ENCODE measurements at places on chromosomes 12 and 14.

DNA sequence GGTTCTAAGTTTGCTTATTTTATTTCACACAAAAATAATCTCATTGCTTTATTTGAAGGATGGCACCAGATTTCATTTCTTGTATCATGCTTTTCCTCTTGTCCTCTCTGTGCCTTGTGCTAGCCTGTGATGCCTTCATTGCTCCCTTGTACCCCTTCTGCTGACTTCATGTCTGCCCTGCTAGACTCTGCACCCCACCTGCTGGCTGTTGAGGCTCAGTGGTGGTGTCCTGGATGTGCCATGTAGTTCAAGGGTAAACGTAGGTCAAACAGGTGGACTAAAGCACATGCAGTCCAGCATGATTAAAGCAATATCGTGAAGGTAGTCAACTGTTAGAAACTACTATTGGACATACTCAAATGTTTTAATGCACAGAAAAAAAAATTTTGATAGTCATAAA, 21.6 kb downstream of the MRPS35 start:
- no peak for DNase-seq

DNA sequence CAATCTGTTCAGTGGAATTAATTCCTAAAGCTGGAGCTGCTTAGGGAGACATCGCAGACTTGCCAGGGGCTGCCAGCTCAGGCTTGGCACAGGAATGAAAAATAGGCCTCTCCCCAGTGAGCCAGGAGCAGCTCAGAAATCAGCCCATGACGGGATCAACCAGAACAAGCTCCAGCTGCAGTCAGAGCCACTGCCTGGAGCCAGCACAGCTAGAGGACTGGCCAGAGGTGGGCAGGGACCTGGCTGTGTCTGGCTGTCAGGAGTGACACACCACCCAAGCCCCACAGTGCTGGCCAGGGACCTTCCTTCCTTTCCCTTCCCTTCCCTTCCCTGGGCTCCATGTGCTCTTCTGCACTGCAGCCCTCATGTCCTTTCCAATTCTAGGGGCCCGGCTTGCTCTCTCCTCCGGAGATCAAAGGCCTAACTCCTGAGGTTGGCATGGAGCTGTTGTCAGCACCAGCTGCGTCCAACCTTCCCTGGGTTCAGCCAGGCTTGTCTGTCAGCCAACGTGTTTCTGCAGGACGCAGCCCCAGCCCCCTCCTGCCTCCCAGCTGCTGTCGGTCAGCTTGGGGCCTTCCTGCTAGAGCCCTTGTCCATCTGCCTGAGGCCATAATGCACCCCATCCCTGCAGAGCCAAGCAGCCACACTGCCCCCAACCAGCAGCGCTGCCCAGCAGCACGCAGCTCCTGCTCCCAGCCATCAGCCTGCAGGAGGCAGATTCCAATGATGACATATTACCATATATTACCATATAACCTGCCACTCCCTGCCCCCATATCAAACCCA, 149.3 kb downstream of the CALM1 start:
- DNase-seq, result peak; percentile 49

- no peak for DNase-seq
These were observed 2.1 kb downstream of the ITPK1 start for GRCh38 chr14:93113678-93114067.

DNA sequence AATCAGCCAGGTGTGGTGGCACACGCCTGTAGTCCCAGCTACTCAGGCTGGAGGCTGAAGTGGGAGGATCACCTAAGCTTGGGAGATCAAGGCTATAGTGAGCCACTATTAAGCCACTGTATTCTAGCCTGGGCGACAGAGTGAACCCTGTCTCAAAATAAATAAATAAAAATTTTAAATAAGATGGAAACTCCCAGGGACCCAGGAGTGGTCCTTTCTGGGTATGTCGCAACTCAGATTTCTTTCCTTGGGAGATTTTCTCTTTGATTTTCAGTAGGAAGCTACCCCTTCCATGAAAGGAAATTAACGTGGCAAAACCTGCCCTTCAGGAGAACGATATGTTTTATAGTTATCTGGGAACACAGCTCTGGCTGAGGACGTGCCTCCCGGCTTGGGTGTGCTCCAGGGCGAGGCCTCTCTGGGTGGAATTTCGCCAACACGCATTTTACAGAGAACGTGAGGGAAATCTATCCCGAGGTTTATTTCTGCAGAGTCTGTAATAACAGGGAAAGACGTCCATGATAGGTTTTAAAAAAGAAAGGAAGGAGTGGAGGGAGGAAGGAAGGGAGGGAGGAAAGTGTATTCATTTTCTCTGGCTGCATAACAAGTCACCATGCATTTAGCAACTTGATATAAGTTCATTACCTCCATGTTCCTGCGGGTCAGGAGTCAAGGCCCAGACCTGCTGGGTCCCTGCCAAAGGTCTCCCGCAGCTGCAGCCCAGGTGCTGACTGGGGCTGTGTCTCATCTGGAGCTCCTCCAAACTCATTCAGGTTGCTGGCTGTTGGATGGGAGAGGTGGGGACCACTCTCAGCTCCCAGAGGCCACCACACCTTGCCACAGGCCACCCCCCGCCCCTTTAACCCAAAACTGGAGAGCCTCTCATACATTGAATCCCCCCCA, 80.6 kb upstream of the GSC start:
- DNase-seq, result no peak

DNA sequence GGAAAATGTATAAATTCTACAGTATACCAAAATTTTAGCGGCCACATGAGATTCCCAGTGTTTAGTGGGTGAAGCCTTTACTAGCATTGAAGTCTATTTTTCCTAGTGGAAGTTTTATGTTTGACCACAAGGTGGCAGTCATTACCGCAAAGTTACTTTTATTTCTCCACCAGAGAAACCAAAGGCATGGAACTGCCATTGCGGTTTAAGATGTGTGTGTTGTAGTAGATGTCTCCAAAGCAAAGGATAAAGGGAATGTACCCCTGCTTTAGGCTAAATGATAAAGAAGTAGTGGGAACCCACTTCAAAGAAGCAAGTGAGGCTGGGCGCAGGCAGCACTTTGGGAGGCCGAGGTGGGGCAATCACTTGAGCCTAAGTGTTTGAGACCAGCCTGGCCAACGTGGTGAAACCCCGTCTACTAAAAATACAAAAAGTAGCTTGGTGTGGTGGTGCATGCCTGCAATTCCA, 140.5 kb downstream of the PRKCH start:
- peak; percentile 75 for DNase-seq

DNA sequence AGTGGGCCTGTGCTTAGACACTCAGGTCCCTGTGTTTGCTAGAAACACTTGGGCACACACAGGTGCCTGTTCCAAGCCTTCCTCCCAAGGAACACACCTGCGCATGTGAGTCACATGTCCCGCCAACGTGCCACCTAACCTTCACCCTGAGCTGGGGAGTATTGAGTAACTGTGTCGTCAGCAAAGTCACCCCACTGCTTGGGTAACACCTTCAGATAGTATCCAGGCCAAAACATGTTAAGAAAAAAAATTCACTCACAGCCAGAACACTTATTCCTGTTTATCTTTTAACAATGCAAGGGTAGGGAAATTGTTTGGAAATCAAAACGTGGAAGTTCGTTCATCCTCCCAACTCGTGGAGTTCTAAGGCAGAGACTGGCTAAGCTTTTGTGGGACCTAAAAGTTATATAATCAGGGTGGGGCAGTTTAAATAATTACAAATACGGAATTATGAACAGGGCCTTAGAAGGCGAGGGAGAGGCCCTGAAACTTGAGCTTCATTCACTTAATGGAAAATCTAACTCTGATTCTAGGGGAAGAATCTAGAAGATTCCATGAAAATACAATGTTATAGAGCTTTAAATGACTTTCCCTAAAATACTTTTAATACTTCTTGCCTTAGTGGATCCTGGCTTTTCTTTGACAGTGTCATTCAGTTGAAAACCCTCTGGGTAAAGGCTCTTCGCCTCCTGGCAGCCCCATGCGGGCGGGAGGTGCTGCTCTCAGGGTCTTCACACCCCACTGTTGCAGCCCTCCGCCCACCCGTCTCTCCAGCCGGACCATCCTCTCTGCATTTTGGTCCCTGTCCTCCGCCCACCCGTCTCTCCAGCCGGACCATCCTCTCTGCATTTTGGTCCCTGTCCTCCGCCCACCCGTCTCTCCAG, 30.3 kb upstream of the ADIPOR2 start:
- DNase-seq, result no peak

DNA sequence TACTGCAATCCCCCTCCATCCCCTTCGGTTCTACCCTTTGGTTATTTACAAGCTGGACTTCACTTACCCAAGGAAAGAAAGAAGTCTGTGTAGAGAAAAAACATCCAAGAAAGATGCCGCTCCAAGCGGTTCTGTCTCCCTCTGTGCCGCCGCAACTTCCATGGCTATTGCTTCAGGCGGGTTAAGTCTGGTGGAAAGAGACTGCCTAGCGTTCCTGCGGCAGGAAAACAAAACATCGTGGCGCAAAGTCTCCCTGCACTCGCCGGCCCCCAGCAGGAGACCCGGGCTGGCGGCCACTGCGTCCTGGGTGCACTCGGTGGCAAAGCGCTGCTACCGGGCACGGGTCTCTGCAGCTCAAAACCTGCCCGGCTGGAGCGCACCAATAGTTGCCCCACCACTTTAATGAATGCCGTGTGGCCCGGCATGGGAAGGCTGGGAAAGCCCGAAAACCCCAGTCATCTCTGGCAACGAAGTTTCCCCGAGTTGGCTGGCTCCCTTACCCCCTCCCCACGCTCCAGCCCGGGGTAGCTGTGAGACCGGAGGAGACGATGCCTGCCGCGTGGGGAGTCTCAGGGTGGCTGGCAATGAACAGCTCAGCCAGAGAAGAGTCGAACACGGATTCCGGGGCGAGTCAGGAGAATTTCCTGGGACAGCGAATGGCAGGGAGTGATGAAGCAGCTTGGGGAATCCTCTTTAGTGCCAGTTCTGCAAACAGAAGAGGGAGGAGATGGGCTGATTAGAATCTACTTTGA, 3.5 kb upstream of the KCNK10 start:
- no peak for DNase-seq

GRCh38 chr12:131194166-131194565, 240.5 kb downstream of the ADGRD1 start:
- DNase-seq, result no peak

DNA sequence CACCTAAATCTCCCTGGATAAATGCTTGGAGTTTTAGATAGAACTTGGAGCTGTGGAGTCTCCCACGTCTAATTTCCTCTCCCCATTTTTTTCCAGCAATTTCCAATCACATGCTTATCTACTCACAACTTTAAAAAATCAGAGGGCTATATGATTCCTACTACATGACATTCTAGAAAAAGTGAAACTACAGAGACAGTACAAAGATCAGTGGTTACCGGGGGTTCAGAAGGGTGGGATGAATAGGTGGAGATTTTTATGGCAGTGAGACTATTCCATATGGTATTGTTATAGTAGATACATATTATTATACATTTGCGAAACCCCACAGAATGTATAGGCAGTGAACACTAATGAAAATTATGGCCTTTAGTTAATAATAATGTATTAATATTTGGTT, 35.5 kb downstream of the ATF7 start:
- no peak for DNase-seq
